ENCODE measurements at places on chromosomes 5 and 9.

DNA sequence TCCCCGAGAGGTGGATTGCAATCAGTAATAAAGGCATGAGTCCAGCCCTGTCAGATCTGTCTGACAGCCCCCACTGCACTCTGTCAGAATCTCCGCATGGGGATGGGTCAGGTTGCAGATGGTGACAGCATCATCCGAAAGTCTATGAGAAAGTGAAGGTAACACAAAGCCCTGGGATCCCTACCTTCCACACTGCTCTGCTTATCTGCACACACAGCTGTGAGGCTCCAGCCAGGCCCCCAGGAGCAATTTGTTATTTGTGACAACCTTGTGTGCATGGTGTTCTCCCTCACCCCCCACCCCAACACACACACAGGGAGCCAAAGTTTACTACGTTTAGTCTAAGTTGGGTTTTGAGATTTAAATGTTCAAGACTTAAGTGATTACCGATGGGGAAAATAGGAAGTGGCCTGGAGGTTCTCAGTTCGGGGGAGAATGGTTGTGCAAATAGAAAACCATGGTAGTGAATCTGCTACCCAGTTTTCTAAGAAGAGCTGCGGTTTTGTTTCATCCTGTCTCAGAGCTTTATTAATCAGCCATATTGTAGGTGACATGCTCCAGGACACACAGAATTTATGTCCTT, 92.7 kb downstream of the SV2C start:
- DNase-seq: no peak

DNA sequence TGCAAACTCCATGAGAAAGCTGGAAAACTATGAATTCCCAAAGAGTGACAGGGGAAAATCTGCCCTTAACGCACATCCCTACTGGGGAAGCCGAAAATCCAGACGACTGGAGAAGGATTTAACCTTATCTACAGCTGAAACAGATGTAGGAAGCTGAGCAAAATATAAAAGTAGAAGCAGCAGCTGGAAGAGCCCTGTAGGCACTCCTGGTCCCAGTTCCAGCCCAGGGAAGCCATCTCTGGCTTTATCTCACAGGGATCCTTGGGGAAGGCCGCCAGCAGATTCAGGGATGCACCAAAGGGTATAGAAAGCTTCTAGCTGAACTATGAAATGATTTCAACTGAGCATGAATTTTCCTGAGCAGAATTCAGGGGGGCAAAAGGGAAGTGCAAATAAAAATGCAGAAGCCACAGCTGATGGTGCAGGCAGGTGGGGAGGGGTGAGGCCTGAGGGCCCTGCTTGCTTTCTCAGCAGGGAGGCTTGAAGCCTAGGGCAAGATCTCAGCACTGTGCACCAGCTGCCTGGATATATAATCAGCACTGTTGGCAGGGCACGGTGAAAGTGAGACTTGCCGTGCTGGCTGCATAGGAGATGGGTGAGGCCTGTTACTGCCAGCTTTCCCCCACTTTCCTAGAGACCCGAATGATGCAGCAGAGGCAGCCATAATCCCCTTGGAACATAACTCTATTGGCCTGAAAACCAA, 2019.5 kb upstream of the NUDT12 start:
- DNase-seq: peak; percentile 89

DNA sequence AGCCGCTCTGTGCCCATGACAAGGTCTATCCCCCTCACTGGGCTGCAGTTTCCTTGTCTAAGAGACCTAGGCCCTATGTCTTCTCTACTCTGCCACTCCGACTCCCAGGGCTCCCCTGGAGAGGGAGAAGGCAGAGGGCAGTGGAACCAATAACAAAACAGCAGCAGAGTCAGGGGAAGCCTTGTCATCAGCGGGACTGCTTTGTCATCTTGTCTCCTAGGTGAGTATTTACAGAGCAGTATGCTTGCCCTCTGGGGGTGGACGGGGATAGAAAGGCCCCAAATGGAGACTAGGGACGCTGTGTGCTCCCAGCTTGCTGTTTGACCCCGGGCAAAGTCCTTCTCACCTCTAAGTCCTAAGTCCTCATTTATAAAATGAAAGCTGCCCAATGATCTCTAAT, 318.5 kb downstream of the CDK5RAP2 start:
- DNase-seq: no peak

GRCh38 chr5:121090822-121091221, 626.7 kb downstream of the PRR16 start:
- no peak for DNase-seq

GRCh38 chr9:135101926-135102325, 14.5 kb downstream of the OLFM1 start:
- no peak for DNase-seq

DNA sequence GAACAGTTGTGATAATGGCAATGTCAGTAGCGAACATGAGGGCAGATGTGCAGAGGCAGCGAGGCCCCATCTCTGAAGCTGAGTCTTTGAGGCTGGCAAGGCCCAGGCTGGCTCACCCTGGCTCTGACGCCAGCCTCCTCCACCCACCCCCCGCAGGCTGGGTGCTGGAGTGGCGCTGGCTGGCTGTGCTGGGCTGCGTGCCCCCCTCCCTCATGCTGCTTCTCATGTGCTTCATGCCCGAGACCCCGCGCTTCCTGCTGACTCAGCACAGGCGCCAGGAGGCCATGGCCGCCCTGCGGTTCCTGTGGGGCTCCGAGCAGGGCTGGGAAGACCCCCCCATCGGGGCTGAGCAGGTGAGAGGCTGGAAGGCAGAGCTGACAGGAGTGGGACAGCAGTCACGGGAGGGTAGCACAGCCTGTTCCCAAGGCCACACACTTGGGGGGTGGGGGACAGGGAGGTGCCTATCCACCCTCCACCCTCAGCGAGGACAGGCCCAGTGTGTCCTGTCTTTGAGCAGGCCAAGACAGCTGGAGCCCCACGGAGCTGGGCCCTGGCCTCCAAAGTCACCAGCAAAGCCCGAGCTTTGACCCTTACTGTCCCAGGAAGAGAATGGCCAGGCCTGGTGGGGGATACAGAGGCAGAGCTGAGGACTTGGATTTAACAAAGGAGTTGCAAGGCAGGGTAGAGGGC, 5.6 kb downstream of the SLC2A8 start:
- no peak for DNase-seq

DNA sequence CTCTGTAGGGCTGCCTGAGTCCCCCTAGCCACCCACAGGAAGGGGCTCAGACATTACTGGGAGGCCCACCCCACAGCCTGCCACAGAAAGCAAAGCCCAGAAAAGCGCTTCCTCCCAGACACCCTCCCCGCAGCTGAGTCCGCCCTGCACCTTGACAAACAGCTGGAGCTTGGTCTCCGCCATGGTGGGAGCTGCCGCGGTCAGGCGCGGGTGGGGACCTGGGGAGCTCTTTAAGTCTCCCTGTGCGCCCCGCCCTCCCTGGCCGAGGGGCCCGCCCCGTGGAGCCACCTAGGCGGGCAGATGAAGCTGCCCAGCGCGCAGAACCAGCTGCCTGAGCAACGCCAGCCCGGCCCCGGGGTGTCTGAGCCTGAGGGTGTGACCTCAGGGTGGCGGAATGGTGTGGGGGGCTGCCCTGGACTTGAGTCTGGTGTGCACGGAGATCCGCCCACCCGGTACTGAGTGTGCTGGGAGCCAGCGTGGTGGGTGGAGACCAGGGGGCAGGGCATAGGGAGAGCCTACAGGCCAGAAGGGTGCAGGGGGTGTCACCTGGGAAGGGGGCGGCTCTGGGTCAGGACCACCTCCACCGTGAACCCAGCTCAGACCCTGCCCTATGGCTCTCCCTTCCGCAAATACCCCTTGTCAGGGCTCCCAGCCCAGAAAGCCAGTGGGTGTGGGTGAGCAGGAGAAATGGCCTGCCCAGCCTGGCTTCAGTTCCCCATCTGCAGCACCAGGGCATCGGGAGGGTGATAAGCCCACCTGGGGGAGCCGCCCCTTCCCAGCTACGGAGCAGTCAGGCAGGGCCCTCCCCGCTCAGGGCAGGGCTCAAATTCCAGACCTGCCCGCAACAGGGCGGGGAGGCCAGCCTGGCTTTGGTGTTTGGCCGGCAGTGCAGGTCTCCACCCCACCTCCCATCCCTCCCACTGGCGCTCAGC, at the start of gene CLIC3:
TSS of gene CLIC3 (minus strand) at position 208 of the 932 bp plus-strand sequence. CDS start at position 183, 25 bp downstream.
- DNase-seq: no peak

DNA sequence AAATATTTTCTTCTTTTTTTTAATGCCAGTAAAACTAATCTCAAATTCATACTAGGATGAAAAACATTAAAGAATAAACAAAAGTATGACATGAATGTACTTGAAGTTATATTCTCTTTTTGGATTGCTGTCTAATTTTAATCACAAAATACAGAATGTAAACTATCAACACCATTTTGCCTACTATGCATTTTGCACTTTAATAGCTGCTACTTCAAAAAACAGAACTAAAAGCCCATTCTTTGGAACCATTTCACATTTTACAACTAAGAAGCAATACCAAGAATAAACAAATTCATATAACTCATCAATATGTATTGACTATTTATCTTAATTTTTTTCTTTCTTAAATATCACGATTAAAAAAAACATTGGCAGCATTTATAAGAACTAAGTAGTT, 58.1 kb downstream of the ADAMTS6 start:
- DNase-seq: no peak

DNA sequence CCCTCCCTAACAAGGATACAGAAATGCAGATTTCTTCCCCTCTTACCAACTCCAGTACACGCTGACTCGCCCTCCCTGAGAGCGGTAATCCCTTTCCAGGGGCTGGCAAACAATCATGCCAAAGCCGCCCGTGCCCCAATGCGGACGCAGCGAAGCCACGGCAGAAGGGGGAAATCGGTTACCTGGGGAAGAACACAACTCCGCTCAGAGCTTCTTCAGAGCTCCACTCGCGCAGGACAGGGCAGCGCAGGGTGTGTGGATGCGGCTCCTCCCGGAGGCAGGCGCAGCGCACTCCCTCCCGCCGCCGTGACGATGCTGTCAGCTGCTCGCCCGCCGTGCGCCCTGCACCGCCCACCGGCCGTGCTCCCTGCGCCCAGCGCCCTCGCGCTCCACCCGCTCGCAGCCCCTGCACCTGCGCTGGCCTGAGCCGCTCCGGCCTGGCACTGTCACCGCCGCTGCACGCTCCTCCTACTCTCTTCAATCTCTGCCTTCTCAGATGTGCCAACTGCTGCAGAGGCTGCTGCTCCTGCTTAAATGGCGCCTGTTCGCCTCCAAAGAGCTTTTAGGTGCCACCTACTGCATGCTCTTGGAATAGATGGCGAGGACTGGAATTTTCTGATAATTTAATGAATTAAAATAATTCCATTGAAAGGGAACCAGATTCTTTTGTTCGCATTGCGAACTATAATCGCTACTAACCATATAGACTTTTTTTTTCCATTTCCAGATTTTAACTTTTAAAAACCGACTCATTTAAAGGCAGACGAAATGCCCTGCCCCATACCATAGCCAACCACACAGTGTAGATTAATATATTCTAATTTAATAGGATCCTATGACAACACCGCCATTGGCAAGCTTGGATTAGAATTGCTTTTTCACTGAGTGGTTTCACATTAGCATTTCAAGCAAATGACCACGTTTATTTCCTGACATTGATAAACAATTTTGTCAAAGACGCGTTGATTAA, at the start of gene DIRAS2:
TSS of gene DIRAS2 (minus strand) at position 255 of the 970 bp plus-strand sequence. CDS start 28,997 bp downstream, outside the sequence.
- peak; percentile 96 for DNase-seq

DNA sequence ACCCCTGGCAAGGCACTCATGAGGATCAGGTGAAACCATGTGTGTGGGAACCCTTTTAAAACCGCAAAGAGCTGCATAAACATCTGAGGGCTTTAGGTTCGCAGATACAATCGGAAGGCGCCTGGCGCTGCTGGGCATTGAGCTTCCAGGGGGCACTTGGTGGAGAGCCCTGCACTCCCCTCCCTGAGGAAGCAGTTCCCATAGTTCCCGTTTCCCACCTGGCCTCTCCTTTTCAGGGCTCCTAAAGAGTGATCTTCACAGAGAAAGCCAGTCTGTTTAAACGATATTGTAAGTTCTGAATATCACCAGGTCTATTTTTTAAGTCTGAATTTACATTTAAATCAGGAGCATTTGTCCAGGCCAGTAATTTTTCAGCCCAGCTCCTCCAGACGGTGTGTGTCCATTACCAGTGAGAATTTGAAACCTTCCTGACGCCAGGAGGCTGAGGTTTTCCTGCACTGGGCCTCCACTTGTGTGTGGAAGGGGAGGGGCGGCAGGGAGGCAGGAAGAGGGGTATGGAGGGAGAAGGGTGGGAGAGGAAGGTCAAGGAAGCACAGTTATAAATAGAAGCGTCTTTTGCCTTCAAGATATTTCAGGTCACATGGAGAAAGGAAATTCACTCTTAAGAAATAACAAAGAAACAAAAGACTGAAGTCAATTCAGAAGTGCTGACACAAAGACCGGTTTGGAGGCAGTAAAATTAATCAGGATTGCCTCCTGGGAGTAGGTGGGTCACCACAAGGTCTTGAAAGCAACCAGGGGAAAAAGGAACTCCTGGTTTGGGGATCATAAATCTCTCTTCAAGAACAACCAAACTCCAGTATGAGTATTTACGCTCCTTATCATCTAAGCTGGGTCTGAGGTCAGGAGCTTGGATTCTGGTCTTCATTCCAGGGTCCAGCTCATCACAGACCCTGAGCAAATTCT, 14.3 kb upstream of the MGAT1 start:
- DNase-seq: no peak

GRCh38 chr5:115946655-115947054, 15.6 kb upstream of the LVRN start:
- no peak for DNase-seq

DNA sequence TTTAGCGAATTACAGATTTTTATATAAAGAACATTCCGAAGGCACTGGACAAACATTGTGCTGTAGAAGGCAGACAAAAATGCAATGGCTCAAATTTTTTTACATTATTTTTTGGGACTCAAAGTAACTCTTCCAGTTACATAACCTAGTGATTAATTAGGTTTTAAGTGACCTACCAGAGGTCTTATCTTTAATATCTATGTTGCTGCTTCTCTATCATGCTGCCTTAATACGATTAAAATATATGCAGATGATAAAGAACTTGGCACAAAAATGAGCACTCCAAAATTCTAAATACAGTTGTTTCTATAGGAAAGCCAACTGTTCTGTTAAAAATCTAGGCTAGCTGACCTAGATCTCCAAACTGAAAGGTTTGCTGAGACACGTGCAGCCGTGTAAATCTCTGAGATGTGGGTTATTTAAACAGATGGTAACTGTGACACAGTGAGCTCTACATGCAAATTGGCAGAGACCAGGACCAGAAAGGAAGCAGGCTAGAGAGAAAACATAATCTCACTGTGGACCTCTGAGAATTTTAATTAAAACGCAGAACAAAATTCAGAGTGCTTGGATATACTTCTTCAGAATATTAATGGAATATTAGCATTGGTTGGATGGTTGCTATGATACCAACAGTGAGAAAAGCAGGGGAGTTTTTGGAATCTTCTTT, 56.2 kb downstream of the CAMK4 start:
- no peak for DNase-seq

DNA sequence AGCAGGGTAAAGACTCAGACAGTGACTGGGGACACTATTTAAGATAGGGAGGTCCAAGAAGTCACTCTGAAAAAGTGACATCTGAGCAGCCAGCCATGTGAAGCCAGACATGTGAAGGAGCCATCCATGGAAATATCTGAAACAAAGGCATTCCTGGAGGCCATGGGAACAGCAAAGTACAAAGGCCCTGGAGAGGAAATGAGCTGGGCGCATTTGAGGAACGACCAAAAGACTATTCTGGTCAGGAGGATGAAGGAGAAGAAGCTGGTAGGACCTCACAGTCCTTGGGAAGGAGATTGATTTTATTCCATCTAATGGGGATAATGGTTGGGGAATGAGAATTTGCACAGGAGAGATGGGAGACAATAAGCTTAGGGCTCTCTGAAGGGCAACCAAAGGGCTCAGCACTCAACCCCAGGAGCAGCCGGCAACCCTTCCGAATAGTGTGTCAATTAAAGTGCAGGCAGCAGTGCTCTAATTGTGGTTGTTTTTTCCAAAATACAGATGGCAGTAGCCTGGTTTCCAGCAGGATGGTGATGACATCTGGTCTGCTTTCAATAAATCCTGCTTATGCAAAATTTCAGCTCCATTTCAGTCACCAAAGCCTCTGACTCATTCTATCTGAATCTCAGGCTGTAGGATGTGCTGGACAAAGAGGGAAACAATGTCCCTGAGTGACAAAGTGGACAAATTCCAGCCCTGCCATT, 26.7 kb downstream of the FOXI1 start:
- DNase-seq: no peak

Data from NCI-H2081 (cell line).